ENCODE measurements at places on chromosomes 6 and 20.

GRCh38 chr6:147222160-147222838 lies 18.1 kb downstream of the STXBP5 start:
- DNase-seq, result no peak

- DNase-seq, result no peak
These were observed 2.7 kb downstream of the VEGFA start for GRCh38 chr6:43772681-43773049.

DNA sequence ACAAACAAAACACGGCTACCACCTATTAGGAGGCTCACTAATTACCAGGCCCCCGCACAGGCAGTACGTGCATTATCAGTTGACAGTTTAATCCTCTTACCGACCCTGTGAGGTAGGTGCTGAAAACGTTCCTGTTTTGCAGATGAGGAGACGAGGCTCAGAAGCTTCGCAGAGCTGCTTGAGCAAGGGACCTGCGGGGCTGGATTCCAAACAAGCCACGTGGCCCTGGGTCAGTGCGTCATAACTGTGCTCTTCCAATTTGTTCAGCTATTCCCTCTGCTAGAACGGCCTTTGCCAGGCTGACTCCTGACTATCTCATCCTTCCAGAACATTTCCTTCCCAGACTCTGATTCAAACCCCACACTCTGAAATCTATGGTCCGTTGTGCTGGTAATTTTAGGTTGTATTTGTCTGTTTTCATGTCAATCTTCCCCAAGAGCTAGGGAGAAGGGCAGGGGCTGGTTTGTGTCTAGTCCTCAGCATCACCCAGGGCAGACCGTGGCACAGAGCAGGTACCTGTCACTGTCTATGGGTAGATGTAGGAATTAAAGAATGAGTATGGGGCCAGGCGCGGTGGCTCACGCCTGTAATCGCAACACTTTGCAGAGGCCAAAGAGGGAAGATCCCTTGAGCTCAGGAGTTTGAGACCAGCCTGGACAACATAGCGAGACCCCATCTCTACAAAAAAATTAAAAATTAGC lies 28.8 kb upstream of the TLDC2 start:
- peak; percentile 86 for DNase-seq

DNA sequence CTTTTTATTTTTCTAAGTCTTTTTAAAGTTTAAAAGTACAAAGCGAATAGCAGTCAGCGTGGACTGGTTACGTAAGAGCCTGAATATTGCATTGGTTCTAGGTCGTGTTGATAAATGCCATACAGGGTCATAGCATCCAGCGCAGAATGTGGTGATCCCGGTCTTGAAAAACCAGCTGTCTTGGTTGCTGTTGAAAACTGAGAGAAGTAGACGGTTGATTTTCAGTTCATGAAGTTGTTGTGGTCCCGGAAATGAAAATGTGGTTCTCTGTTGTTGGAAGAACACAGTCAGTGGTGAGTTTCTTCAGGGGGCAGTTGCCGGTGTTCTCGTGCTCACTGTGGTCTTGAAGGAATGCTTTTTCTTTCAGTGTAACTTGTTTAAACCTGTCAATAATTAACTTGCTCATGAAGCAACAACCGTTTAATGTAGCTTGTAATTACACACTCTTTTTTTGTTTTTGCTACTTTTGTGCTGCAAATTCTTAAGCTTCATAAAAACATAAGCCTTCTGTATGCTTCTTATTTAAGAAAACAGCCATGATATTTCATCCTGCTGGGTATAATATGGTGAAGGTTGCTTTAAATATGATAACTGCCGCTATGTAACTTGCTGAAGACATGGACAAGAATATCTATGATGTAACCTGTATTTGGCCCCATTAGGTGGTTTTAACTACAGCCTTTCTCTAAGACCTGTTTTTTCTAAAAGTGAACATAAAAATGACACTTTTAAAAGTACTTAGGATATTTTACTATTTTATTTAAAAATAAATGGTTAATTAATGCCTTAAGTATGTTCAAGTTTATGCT lies 64.8 kb upstream of the KIF25 start:
- DNase-seq, result peak; percentile 35

DNA sequence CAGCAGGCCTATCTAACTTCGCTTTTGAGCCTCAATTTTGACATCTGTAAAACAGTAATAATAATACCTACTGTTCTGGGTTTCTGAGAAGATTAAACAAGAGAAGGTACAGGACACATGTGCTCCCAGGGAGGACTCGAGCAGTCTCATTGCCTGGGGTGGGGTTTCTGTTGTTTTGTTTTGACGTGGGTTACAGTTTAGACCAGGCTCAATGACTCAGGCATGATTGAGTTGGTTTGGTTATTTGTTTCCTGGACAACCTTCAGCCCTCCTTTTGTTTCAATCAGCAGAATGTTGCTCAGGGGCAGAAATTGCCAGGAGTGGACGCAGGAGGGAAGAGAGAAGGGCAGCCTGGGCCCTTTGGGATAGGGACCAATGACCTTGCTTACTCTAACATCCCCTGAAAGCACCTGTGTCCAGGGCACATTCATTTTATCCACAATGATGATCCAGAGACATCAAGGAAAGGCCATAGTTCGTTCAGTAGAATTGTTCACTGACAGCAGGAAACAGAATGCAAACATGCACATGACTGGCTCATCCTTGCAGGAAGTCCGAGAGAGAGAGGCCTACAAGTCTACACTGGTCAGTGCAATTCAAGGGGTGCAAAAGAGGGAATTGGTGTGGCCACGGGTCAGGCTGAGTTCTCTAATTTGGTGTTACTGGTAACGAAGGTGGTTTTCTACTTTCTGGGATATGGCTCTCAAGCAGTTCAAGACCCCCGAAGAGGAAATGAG lies 74.5 kb upstream of the MRPS10 start:
- DNase-seq, result peak; percentile 65

DNA sequence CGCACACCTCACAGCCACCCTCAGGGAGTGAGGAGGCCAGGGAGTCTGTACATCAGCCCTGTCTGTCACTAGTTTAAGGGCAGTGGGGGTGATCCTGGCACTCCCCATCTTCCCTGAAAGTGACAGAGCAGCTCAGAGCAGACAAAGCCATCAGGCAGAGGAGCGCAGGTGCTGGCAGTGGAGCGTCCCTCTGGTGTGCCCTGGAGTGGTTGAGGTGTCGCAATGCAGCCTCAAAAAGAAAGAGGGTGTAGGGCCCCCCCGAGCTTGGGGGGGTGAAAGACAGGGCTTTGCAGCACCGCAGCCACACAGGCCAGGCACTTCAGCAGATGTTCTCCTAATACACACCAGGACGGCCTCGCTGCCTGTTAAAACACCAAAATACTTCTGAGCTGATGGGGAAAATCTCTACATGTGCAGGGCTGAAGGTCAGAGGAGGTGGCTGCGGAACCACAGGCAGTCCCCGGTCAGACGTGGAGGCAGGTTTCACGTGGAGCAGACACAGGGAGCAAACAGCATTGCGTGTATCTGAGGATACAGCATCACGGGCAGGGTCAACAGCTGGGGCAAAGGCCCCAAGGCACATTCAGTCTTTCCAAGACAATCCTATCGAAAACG lies 69.5 kb downstream of the PREX1 start:
- no peak for DNase-seq

DNA sequence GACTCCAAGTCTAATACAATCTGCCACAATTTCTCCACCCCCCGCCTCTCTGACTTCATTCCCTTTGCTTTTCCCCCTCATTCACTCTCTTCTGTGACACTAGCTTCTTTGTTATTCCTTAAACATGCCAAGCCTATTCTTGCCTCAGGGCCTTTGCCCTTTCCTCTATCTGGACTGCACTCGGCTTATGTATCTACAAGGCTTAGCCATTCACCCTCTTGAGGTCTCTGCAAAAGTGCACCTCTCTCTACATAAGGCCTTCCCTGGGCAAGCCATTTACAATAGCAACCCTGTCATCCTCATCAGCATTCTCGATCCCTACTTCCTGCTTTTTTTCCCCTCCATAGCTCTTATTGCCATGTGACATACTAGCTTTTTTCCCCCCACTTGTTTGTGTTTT lies 168.9 kb downstream of the PDSS2 start:
- DNase-seq, result no peak

DNA sequence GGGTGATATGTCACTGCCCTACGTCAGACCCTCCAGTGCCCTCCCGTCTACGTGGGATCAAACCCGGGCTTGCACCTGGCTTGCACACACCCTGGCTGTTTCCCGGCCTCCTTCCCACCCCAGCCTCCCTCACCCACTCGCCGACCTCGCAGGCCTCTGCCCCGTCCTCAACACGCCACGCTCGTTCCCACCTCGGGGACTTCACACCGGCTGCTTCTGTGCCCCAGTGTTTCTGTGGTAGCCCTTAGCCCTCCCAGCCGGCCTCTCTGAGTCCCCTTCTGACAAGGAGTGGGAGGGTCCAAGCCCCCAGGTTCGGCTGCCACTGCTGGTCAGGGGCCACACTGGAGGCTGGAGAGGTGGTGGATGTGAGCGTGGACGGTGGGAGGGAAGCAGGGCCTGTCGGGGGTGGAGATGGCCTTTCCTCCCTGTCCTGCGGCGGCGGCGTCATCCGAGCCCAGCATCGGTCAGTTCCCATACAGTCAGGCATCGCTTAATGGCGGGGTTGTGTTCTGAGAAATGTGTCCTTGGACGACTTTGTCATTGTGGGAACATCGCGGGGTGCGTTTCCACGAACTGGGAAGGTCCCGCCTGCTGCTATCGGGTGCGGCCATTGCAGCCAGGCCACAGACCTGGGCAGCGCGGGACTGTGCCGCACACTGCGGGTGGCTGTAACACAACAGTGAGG lies 11.4 kb upstream of the KIF25 start:
- no peak for DNase-seq

Measured in AG08396 (cell line).